T follicular helper cell (primary cell): ENCODE measurements at places on chromosomes 4 and X.

- DNase-seq: no peak
These were observed 34.7 kb downstream of the FRMPD3 start for GRCh38 chrX:107484002-107484726.

GRCh38 chrX:153521034-153521433 is 3.6 kb downstream of the ATP2B3 start:
- DNase-seq: no peak

GRCh38 chr4:155692361-155692760 is 25.7 kb downstream of the GUCY1A1 start:
- no peak for DNase-seq

DNA sequence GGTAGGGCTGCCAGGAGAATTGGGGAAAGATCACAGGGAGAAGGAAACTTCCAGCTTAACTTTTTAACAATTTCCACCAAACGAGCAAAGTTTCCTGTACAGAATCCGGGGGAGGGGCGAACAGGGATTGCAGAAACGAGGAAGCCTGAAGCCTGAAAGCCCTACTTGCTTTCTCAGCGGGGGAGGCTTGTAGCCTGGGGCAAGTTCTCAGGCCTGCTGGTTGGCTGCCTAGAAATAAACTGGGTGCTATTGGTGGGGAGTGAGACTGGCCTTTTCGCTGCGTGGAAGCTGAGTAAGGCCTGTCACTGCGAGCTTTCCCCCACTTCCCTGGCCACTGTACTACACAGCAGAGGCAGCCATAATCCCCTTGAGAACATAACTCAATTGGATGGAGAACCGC is 110.8 kb upstream of the ATP8A1 start:
- DNase-seq: no peak

DNA sequence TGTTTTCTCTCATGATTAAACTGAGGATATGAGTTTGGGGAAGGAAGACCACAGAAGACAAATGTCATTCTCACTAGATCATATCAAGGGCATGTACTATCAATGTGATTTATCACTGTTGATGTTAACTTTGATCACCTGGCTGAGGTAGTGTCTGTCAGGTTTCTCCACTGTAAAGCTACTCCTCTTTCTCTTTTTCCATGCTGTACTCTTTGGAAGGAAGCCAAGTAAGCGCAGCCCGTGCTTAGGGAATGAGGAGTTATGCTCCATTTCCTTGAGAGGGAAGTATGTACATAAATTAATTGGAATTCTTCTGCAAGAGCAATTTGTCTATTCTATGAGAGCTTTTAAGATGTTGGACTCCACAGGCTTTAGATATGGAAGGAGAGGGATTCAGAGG is 4.0 kb upstream of the KANTR start:
- no peak for DNase-seq

DNA sequence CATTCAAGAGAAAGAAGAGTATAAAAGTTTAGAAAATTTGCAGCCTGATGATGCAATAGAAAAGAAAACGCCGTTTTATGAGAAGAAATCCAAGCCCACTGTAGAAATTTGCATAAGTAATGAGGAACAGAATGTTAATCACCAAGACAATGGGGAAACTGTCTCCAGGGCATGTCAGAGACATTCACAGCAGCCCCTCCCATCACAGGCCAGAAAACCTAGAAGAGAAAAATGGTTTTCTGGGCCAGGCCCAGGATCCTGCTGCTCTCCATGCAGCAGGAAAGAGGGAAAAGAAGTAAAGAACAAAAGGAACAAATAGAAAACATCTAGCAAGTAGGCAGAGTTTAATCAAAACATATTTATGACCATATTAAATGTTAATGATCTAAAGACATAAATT is 119.0 kb downstream of the ANKRD50 start:
- no peak for DNase-seq

GRCh38 chr4:104394406-104395167 is 100.1 kb downstream of the CXXC4 start:
- DNase-seq: no peak

- DNase-seq: no peak
These were observed 39.4 kb downstream of the SAT1 start for GRCh38 chrX:23822397-23822796.

DNA sequence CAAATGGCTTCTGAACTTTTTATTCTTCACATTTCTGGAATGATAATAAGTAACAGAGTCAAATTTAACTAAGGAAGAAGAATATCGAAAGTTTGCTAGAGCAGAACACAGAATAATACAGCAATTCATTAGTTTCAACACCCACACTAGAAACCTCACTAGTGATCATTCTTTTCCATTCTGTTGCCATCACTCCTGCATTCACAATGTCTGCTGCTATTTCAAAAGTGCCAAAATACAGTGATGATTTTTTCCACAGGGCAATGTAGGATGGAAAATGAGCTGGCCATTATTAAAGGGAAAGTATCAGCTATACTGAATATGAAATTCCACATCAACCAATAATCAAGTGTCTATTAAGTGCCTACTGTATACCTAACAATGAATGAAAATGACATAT is 186.7 kb downstream of the USP46 start:
- DNase-seq: no peak

DNA sequence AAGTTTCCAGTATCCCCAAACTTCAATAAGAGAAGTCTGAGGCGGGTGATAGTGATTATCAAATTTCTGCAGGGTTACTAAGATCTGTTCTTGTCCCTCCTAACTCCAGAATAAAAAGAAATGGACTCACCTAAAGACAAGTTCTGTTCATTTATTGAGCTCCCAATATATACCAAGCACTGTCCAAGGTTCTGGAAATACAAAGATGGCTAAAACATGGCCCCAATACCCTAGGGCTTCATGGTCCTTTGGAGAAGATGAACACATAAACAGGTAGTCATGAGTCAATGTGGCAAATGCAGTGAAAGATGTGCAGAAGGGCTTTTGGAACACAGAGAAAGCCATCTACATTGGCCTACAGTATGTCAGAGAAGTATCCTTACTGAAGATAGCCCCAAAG is 231.2 kb downstream of the PPP1R2C start:
- DNase-seq: no peak

DNA sequence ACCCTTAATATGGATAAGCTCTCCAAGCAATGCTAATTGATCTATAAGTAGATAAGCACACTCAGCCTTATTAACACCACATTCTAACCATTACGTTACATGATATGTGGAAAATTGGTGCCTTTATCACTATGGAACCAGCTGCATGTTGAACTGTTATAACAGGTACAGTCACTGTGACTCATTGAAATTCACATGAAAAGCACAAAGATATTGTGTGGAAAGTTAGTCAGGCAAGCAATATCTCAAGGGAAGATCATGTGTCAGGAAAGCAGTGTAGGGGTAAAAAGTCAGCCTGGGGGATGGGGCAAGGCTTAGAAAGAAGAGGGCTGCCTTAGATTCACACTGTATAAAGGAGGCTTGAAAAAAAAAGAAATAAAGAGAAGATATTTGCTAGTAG is 313.7 kb upstream of the SMIM31 start:
- DNase-seq: no peak

- DNase-seq: no peak
These were observed 85.5 kb upstream of the ADRA2C start for GRCh38 chr4:3680656-3681055.

GRCh38 chr4:6422105-6422504 is 50.3 kb downstream of the PPP2R2C start:
- no peak for DNase-seq

DNA sequence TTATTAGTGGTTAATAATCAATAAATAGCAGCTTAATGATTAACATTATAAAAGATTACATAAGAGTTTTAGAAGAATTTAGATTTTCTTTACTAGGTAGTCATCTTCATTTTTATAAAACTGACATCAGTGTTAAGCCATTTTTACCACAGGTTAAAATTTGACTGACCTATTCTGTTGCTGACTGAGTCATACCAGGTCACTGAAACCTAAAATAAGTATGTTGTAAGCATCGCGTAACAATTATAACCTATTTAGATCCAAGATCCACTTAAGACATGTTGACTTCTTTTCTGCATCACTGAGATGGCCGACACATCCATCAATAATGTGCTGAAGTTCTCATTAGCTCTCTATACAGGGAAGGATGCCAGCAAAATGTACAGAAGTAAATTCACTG is 36.7 kb downstream of the ARX start:
- no peak for DNase-seq

DNA sequence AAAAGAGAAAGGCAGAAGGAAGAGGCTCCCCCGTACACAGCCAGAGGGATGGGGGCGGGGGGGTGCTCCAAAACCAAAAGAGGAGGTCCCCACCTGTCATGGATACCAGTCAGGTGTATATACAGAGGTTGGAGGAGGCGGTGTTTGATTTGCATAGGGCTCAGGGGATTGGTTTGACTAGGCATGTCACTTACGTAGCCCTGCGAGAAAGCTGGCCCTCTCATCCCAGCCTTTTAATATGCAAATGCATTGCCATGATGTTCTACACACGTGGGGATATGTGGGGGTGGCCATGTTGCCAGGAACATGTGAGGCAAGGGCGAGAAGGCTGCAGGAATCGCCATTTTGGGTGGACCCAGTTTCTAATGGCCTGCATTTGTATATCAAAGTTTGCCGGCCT is 38.6 kb downstream of the TMEM150C start:
- DNase-seq: no peak

GRCh38 chrX:71236836-71237235 is 13.8 kb downstream of the GJB1 start:
- DNase-seq: no peak

DNA sequence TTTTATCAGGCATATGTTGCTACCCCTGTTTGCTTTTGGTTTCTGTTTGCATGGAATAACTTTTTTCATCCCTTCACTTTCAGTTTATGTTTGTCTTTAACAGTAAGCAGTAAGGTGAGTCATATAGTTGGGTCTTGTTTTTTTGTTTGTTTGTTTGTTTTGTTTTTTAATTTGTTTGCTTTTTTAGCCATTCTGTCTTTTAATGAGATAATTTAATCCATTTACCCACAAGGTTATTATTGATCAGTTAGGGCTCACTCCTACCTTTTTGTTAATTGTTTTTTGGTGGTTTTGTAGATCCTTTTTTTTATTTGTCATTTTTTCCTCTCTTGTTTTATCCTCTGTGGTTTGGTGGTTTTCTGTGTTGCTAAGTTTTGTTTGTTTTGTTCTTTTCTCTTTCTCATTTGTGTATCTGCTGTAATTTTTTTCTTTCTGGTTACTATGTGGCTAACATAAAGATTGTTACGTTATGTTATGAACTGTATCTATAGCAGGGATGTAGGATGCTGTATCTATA is 379.5 kb upstream of the MAD2L1 start:
- no peak for DNase-seq

- DNase-seq: peak; percentile 16
These were observed 1.5 kb downstream of the IRF2 start for GRCh38 chr4:184472614-184473498.

DNA sequence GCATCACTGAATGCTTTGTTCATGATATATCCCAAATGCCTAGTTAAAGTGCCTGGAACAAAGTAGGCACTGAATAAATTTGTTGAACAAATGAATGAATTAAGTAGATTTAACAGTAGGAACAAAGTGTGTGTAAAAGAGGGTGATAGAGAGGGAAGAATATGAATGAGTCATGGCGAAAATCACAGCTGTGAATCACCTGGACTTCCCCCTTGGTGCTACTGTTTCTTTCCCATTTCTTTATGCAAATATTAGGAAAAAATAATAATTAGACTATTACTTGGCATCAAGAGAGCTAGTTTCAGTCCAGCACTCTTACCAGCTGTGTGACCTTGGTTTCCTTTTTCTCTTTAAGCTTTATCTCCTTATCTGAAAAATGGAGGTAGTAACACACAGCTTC is 9.2 kb downstream of the SPIN3 start:
- no peak for DNase-seq

DNA sequence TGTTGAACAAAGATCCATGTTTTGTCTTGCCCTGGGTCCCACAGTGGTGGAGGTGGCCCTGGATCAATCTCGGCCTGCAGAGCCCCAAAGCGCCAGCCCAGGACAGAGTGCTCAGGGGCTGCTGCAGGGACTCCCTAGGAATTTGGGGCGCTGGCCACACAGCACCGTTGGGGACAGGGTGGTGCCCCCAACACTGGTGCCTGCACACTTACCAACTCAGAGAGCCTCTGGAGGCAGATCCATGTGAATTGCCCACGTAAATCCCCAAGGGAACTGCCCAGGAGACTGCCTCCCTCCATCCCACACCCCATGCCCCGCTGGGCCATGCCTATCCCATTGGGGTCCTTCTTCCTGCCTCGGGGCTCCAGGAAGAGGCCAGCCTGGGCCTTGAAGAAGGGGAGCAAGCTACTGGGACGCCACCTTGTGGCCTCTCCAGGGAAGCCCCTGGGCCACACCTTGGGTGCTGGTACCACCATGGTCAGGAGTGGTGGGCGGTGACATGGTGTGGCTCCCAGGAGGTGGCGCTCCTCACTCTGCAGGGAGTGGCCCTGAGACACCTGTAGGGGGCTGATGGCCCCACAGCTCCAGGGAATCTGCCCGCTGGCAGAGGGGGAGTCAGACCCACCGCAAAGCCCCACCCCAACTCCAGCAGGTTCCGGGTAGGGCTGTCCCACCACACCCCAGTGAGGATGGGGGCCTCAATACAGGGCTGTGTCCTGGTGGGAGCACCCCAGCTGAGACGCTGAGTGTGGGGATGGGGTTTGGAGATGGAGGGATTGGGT is 22.8 kb downstream of the CFAP99 start:
- peak; percentile 58 for DNase-seq

- no peak for DNase-seq
These were observed 11.1 kb upstream of the FAM9C start for GRCh38 chrX:13055486-13055885.

DNA sequence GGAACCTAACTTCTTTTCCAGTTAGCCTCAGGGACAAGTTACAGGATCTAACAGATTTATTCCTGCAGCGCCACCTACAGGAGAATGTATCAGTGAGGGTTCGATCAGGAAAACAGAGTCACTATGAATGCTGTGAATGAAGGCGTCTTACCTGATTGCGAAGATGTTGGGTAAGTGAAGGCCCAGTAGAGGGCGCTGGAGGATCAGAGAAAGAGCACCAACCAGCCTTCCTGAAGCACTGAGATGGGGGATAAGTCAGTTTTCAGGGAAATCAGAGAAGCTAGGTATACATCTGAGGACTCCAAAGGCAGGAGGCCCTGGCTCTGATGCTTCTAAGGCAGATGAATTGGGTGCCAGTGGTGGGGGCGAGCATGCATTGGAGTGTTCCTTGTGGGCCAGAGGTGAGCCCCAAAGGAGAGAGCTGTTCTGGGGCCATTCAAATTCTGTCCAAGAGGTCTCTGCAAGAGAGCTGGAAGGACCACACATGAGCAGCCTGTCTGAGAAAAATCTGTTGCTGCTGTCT is 169.9 kb upstream of the AADAT start:
- no peak for DNase-seq

DNA sequence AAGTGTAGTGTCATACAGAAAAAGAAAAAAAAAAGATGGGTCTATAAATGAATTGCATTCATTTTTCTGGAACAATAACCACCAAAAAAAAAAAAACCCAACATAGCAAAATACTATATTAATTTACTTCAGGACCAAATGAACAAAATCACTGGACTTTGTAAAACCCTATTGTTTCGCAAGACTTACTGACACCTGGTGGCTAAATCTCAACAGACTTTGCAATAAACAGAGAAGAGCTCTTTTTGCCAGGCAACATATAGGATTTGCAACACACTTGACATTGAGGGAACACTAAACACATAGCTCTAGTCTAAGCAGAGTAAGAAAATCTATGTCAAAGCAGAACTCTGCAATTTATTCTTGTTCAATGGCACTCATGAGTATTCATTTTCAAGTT is 990.2 kb downstream of the STPG2 start:
- no peak for DNase-seq
